ENCODE measurements at places on chromosomes 12 and 14. TPM values are rescaled to one million over a fixed set of nuclear protein-coding genes. Genes with fewer than 3 reads are reported as not detected.

The CISTR gene
- total RNA-seq, result not detected

The KNTC1 gene
- total RNA-seq, result 31.7 TPM

The LTBP2 gene
- 335 TPM for total RNA-seq

The C1S gene
- 511 TPM for total RNA-seq

The HPD gene
- 3.2 TPM for total RNA-seq

The SMOC1 gene
- total RNA-seq, result 96.4 TPM

The PRKD1 gene
- total RNA-seq, result 12.0 TPM

The MTHFD1 gene
- total RNA-seq, result 39.5 TPM

The KIF5A gene
- under 0.01 TPM for total RNA-seq

All from articular chondrocyte of knee joint (primary cell).